ENCODE measurements at places on chromosomes 1 and 21. TPM values are rescaled to one million over a fixed set of nuclear protein-coding genes. Genes with fewer than 3 reads are reported as not detected.

The CCDC17 gene
- 3.6 TPM for total RNA-seq

The ERICH3 gene
- not detected for total RNA-seq

The CFAP45 gene
- 1.2 TPM for total RNA-seq

The S100A8 gene
- total RNA-seq = not detected

The ST6GALNAC3 gene
- total RNA-seq = 3.8 TPM

The GNG12 gene
- not detected for total RNA-seq

All from activated naive CD4-positive, alpha-beta T cell treated with anti-CD3 and anti-CD28 coated beads, Interleukin-2, amount 50 U/mL, for 72 hours (primary cell).